ENCODE measurements at places on chromosomes 5 and 9.

- DNase-seq = no peak
Measured at GRCh38 chr5:144122641-144123040, 47.8 kb downstream of the YIPF5 start.

DNA sequence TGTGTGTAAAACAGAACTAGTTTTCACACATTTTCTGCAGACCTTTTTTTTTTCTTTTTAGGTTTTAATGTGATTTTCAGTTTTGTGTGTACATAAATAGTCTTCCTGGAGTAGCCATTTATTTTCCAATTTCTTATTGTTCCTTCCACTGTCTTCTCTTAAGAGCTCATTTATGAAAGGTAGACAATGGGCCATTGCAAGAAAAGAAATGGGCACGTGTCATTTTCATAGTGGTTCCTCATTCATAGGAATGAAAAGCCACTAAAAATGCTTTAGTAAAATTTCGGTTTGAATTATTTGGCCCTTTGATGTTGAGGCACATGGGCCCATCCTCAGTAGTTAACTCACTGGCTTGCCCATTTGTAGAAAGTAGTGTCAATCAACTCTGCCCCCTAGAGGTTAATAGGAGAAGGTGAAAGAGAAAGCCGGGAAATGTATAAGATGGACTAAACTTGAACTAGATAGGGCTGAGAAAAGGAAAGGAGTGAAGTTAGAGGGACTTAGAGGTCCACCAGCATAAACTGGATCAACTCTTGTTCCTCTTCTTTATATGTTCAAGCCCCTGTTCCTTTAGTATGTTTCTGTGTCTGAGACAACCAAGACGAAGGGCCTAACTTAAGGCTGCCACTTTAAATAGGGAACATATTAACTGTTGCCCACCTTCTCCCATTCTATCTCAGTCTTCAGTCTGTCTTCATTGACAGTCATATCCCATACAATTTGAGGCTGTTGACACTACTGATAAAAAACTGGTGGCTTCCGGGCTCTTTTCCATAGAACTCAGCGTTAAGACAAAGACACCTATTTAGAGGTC lies 72.6 kb downstream of the SMARCA2 start:
- peak; percentile 58 for DNase-seq

DNA sequence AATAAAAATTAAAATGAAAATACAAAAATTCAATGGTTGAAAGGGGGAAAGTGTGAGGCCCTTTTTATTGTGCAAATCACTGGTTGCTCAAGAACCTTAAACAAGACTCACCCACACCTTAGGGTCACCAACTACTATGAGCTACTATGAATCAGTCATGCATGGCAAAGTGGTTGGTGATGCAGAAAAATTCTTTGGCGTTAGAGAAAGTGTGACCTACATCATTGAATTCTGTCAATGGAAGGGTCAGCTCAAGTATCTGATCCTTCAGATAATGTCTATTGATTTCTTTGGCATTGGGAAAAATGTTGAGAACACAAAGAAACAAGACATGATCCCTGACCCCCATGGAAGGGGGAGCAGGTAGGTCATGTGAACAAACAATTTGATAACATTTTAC lies 149.7 kb upstream of the ADCY2 start:
- no peak for DNase-seq

GRCh38 chr5:13552361-13552760 lies 392.1 kb downstream of the DNAH5 start:
- DNase-seq = no peak

- DNase-seq = no peak
Measured at GRCh38 chr5:1546556-1546955, 22.8 kb upstream of the LPCAT1 start.

GRCh38 chr9:82750411-82750913 lies 312.5 kb downstream of the RASEF start:
- no peak for DNase-seq

DNA sequence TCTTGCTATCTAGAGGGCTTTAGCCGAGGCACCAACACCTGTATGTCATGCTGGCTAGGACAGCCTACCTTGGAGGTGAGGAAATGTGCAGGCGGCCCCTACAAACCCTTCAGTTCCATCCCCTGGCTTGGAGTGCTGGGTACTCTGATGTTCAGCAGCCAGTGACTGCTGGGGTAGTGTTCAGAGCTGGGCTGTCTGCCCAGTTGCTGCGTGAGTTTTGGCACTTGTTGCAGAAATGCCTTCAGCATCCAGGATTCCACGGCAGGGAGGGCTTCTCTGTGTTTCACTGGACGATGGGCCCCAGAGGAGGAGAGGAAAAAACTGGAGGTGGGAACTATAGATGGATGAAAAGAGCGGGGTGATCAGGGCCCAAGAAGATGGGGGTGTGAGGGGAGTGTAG lies 10.4 kb downstream of the SWI5 start:
- DNase-seq = no peak

DNA sequence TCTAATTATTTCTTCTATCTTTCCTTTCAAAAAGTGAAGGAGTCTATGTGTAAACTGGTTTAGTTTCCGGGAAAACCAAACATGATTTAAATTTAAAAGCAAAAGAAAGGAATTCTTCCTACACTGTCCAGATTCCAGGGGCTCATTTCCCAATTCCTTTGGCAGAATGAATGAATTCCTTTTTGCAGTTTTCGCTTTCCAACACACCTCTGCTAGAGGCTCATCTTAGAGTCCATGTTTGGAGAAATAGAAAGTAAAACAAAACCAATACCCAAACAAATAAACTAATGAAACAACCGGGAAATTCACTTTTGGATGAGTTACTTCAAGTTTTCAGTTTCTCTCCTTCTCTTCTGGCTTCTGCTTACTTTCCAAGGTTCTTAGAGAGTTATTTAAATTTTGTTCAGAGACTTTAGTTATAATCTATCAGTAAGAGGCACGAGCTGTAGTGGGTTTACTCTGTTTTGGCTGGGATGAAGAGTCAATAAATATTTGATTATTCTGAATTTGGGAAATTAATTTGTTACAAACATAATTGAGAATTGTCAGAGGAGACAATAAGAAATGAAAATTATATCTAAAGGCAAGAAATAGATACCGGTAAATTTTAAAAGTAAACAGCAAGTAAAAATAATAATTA lies 365.0 kb upstream of the CDH9 start:
- DNase-seq = peak; percentile 64

DNA sequence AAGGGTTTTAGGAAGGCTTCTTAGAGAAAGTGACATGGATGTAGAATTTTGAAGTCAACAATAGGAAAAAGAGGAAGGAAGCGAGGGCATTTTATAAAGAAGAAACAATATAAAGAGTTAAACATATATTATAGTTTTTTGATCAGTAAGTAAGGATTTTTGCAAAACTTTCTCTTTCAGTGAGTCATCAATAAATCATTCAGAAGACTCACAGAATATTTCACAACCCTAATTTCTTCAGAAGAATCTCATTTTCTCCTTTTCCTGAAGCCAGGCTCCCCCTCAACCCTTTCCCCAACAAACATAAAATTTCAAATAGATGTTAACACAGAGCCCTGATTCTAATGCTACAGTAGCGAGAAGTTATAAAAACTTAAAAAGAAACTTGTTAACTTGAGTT lies 4.3 kb upstream of the COX7C start:
- peak; percentile 7 for DNase-seq

DNA sequence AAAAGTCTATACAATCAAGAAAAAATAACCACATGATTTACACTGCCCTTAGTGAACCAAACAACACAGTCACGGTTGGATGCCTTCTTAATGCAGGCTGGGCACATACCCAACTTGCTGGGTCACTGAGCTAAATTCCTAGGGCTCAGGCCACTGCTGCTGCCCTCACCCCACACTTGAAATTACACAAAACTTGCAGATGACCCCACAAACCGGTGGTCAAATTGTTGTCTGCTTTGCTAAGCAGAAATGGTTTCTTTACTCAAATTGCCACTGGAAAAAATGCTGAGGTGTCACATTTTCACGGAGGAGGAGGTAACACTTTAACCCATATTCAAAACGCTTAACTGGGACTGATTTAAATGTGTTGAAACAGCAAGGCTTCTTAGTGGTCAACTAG lies 62.4 kb downstream of the HMHB1 start:
- peak; percentile 45 for DNase-seq

DNA sequence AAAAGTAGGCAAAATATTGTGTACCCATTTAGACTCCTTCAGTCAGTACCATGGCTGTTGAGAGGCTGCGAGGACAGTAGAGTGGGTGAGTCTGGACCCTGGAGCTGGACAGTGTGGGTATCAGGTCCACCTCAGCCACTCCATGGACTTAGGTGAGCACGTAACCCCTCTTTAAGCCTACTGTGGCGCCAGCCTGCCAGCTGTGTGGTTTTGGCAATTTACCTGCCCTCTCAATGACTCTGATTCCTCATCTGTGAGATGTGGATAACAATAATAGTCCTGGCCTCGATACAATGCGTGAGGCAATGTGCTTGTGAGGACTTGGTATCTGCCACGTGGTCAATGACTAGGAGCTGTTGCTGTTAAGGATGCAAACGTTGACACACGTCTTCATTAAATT lies 17.9 kb downstream of the SLC1A3 start:
- no peak for DNase-seq

Measured in LHCN-M2 (cell line).